ENCODE measurements at places on chromosomes 16 and 17.

- DNase-seq: no peak
These were observed 21.6 kb upstream of the ATP2A3 start for GRCh38 chr17:3985846-3986245.

GRCh38 chr17:74558882-74559519 lies 8.3 kb downstream of the CD300H start:
- no peak for DNase-seq

DNA sequence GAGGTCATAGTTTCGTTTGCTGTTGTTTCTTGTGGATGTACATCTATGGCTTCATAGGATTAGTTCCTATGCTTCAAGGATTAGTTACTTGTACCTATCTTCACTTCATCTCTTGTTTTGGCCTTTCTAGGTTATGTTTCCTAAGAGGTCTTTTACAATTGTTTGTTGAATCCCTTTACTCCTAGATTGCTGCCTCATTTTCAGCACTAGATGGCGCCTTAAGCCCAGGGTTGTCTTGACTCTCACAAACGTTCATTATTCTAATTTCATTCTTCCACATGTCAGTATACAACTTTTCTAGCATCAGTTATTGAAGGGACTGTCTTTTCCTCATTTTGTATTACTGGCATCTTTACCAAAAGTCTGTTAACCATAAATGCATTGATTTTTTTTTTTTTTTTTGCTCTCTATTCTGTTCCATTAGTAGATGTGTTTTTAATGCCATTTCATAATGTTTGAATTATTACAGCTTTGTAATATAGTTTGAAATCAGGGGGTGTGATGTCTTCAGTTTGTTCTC lies 45.0 kb upstream of the NACA2 start:
- DNase-seq: peak; percentile 39

GRCh38 chr17:77828749-77829539 lies 129.6 kb upstream of the TNRC6C start:
- DNase-seq: no peak

DNA sequence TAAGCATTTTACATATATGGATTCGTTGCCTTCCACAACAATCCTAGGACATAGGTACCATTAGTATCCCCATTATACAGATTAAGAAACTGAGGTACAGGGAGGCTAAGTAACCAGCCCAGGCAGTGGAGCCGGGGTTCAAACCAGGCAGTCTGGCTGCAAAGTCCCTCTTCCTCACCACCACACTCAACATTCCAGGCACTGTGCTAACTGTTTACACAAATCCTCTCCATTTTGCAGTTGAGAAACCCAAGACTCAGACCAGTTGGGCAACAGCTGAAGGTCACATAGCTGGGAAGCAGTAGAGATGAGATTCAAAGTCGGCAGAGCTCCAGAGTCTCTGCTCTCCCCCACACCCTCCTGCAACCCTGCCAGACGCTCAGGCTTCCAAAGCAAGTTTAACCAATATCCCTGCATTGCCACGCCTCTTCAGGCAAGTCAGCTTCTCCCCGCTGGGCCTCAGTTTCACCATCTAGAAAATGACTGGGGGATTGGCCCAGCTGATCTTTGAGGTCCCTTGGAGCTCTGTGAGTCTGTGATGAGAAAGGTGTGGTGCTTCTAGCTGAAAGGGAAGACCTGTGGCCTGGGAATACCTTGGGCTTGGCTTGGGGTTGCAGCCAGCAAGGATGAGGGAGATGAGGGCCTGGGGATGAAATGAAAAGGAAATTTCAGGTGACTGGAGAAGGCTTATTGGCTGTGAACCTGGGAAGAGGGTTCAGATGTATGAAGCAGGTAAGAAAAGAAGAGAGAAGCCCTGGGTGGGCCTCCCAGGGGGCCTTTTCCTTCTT lies 14.0 kb downstream of the CCR7 start:
- DNase-seq: no peak

DNA sequence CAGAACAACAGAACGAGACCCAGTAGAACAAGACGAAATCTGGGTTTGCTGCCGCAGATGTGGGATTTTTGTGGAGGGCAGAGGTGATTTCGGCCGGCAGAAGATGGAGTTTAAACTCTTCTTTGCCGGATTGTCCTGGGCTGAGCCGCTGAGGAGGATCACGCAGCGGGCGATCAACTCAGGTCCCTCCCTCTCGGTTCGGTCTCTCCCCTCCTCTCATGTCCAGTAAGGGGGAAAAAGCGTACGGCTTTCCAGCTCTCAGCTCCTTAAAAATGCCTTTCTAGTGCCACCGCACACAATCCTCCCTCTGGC lies 2.5 kb downstream of the PHF12 start:
- no peak for DNase-seq

DNA sequence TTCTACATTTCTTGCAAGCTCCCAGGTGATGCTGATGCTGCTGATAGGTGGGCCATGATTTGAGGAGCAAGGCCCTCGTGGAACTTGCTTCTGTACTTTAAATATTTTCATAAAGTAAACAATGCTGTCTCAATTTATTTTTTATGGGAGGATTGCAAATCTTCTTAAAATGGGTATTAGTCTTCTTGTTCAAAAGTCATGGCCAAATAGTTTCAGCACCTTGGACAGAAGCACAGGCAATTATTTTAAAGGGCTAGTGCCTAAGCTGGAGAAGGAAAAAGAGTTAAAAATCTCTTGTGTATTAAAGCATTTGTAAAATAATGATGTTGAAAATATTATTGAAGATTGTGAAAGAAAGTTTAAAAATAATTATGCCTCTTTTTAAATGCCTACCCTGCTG lies 50.5 kb downstream of the GPR139 start:
- no peak for DNase-seq

- DNase-seq: no peak
These were observed 27.1 kb downstream of the CDRT4 start for GRCh38 chr17:15440347-15440746.

- no peak for DNase-seq
These were observed 68.1 kb upstream of the GRIN2A start for GRCh38 chr16:10250137-10250828.

- DNase-seq: peak; percentile 30
These were observed 220.6 kb upstream of the ZFHX3 start for GRCh38 chr16:73268366-73268993.

DNA sequence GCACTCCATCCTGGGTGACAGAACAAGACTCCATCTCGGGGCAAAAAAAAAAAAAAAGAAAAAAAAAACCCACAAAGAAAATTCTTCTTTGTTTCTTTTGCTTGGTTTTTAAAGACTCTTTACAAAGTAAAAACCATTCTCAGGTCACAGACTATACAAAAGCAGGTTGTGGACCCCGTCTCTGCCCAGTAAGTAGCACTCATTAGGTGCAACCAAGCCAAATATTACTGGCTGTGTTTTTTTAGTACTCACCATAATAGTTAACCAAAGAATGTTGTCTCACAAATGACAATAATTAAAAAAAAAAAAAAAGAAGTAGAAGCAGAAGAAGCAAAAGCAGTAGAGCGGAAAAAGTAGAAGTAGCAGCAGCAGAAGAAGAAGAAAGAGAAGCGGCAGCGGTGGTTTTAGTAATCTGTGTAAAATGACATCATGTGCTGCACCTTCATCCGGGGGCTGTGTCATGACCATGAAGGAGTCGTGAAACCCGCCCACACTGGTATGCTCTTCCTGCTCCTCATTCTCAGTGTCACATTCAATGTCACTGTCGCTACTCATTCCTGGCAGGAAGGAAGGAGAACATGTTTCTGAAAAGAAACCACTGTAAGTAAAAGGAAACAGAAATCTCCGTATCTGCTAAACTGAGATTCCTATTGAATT lies 105.4 kb downstream of the TRIM37 start:
- DNase-seq: no peak

GRCh38 chr17:49076573-49077384 lies 55.8 kb upstream of the B4GALNT2 start:
- no peak for DNase-seq
